T-helper 1 cell (primary cell): ENCODE measurements at places on chromosomes 4 and X.

DNA sequence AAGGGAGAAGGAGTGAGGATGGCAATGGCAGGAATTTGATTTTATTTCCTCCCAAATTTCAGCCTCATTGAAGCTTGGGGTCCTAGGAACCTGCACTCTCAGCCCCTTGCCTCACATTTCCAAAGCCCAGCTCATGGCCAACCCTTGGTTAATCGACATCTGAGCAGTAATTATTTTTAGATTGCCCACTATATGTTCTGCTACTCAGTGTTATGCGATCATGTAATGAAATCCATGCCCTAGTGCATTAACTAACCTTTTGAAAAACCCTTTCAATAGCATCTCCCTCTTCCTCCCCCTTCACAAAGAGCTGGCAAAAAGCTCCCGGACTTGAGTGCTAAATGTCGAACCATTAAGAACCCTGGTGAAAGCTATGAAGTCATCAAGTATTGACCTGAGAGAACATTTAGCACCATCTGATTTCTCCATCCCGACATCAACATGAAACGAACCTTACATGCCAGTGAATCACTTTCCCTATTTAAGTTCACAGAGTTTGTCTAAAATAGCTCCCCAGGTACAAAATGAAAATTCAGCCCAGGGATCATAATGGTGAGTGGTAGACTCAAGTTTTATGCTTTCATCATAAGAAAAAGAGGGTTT, 59.2 kb upstream of the RPS6KA3 start:
- no peak for DNase-seq

DNA sequence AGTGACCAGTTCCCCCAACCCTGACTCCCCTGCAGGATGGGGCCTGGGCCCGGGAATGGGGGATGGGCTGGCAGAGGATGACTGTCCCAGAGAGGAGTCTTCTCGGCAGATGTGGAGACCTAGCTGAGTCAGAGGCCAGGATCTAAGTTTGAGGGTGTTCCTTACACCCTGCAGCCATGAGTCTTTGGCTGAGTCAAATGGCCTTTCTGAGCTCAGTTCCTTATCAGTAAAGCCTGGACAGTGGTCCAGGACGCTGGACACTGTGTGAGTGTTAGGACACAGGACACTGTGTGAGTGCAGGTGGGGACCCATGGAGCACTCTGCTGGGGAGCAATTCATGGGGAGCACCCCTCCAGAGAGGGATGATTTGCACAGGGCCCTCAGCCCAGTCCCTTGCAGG, 5.0 kb downstream of the IL9R start:
- no peak for DNase-seq

- no peak for DNase-seq
Observed at GRCh38 chrX:35357656-35358055, 415.1 kb downstream of the FAM47B start.

DNA sequence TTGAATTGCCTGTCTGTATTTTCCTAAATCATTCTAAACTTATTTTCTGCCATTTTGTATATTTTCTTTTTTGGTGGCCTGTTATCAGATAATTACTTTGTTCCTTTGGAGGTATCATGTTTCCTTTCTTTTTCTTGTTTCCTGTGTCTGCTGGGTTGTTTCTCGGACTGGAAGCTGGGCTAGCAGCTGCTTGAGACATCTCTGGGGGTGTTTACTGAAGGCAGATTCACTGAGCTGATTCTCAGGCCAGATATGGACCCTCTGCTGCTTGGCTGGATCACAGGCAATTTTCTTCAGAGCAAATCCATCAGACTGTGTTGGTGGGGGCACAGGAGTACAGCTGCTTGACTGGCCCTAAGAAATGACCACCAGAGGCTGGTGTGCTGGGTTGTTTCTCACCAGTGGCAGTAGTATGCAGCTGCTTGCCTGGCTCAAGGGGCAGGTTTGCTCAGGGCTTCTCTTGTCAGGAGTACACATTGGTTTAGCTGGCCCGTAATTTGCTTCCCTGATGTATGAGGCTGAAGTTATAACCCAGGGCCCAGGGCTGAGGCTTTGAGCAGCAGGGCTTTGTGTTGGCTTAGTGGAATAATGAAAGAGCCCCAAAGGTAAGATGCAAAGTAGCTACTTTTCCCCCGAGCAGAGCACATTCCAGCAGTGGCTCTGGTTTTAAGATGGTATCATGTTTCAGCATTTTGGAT, 680.6 kb downstream of the TECRL start:
- no peak for DNase-seq

- no peak for DNase-seq
Observed at GRCh38 chr4:60034361-60034760, 1165.8 kb upstream of the ADGRL3 start.
